Right lung (tissue), 10 donors: ENCODE measurements at places on chromosomes 4 and X.
A peak's percentile ranks its signal among the peaks of the same experiment; 100 is the strongest.

- DNase-seq = no peak
Measured at GRCh38 chr4:113845138-113845537, 83.6 kb upstream of the CAMK2D start.

GRCh38 chr4:3202836-3203820, 45.8 kb upstream of the MSANTD1 start:
- DNase-seq = peak; percentile 53

GRCh38 chr4:162117051-162117450, 46.7 kb downstream of the FSTL5 start:
- no peak for DNase-seq

- no peak for DNase-seq
Measured at GRCh38 chrX:147217334-147217733, 402.8 kb upstream of the CXorf51A start.

GRCh38 chrX:13190051-13190450, 129.8 kb downstream of the ATXN3L start:
- no peak for DNase-seq

GRCh38 chr4:4995908-4996265, 23.4 kb downstream of the CYTL1 start:
- no peak for DNase-seq

GRCh38 chrX:105331244-105331643, 110.8 kb upstream of the TEX13A start:
- DNase-seq = no peak

- no peak for DNase-seq
Measured at GRCh38 chr4:167688660-167689142, 403.6 kb upstream of the ANXA10 start.

DNA sequence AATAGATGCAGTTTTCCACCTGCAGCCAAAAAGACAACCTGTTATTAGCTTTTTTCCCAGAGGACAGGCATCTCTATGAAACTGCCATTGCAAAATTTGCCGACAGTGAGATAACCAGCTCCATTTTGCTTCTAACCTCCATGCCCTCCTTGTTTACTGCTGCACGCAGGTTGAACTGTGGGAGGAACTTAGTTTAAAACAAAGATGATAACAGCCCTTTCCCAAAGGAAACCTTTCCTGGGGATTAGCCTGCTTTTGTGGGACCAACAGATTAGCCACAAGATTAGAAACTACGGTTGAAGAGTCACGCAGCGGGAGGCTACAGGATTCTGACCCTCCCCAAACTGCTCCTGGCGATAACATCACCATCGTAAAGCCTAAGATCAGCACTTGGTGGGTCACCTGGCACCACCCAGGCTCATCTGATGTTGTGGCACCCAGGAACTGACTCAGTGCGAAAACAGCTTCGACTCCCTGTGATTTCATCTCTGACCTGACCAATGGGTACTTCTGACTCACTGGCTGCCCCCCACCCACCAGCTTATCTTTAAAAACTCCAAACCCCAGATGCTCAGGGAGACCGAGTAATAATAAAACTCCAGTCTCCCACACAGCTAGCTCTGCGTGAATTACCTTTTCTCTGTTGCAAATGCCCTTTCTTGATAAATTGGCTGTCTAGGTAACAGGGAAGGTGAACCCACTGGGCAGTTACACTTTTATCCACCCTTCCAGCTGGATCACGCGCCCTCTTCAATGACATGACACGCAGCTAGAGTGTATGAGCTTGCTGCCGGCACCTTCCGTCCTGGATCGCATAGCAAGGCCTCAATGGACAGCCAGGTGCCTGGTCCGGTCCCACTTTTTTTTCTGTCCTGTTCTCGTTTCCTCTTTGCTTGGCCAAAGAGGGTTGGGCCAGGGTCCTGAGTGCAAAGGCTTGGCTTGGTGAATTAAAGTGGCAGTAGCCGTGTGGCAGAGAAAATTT, 27.2 kb downstream of the NOP14 start:
- DNase-seq = no peak

- DNase-seq = peak; percentile 83
Measured at GRCh38 chrX:68827848-68828624, 785 bp upstream of the EFNB1 start.

DNA sequence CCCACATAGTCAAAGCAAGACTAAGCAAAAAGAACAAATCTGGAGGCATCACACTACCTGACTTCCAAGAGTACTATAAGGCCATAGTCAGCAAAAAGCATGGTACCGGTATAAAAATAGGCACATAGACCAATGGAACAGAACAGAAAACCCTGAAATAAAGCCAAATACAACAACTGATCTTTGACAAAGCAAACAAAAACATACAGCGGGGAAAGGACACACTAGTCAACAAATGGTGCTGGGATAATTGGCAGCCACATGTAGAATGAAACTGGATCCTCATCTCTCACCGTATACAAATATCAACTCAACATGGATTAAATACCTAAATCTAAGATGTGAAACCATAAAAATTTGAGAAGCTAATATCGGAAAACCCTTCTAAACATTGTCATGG, 819.3 kb upstream of the FRG1 start:
- no peak for DNase-seq

- no peak for DNase-seq
Measured at GRCh38 chr4:80033581-80033980, 39.4 kb downstream of the ANTXR2 start.

DNA sequence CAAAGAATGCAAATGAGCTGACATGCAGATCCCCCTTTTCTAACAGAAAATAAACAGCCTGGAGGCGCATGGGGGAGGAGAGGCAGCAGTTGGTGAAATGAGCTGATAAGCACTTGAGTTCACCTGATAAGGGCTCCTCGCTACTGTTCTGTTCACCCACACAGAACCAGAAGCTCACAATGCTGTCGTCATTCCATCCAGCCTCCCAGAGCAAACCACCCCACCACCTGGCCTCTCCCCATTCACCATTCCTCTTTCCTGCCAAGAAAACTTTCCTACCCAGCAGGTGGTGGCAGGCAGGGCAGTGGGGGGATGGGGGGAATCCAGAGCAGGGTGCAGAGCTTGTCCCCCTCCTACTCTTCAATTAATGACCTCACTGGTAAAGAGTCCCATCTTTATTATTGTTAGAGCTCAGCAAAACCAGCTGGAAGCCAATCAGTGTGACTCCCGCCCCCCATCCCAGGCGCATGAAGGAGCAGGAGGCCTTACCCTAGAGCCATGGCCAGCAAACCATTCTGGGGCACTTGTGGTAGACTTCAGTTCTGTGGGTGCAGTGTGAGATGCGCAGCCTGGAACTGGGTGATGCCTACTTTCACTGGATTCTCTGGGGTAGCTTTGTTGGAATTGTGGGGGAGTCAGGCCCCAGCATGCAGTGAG, 350.3 kb downstream of the ZIC3 start:
- DNase-seq = no peak

GRCh38 chr4:56959100-56959499, 18.3 kb downstream of the NOA1 start:
- peak; percentile 26 for DNase-seq

DNA sequence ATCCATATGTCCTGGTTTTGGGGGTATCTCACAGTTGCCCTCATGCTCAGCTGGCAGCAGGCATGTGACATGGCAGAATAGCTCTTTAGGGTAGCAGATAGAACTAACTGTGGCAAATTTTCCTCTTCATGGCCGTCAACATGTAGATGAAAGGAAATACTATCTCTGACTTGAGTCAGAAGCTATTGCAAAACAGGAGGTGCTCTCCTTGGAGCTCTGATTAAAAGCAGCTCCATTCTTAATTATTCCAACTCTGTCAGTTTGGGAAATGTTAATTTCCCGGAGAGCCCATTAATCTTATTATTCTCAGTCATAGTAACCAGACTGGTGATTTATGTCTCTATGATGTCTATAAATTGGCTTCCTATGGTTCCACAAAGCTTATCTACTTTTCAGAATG, 18.2 kb downstream of the IL13RA1 start:
- DNase-seq = no peak

DNA sequence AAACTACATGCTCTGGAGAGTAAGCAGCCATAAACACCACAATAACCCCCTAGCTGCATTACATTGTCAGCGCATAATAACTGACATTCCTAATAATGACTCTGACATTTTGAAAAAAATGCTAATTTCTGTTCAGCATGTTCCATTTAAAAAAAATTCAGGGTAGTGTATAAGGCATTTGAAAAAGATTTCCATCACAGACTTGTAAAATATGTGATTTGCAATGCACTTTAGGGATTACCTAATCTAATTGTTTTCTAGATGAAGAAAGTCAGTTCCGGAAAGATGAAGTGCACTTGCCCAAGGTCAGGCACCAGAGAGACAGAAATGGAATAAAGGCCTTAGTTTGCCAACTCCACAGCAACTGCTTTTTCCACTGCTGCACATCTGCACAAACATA, 55.3 kb downstream of the FANCB start:
- DNase-seq = no peak

DNA sequence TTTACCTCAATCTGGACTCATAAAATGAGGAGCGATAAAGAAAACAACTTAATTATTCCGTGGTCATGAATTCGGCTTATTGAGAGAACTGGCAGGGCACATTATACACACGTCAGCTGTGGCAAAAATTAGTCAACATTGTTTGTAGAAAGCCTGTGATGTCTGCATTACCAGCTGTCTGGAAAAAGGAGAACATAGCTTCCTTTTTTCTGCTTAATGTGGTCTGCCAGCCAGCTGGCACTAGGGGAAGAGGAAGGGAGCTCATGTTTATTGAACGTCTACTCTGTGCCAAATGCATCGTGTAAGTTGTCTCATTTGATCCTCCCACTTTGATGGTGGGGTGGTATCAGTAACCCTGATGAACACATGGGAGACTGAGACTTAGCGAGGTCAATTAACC, 367.6 kb downstream of the ARHGAP24 start:
- no peak for DNase-seq

GRCh38 chr4:121221608-121222007, 57.5 kb upstream of the TNIP3 start:
- DNase-seq = no peak
